ENCODE measurements at places on chromosomes 13 and 19. TPM values are rescaled to one million over a fixed set of nuclear protein-coding genes. Genes with fewer than 3 reads are reported as not detected.

- no peaks in the 10 kb centered on the region for H3K36me3 ChIP-seq
- peak; percentile 46 for DNase-seq
- no peak overlapping the region for H3K4me3 ChIP-seq
- H3K4me1 ChIP-seq = no peaks in the 10 kb centered on the region
- H3K27me3 ChIP-seq = peaks cover 21% of the 10 kb centered on the region
- H3K27ac ChIP-seq = no peak overlapping the region
These were observed 28.8 kb upstream of the TUBGCP3 start for GRCh38 chr13:112616586-112617362.

- no peak overlapping the region for H3K4me3 ChIP-seq
- DNase-seq = no peak
- H3K4me1 ChIP-seq = no peaks in the 10 kb centered on the region
- H3K27me3 ChIP-seq = peaks cover 43% of the 10 kb centered on the region
These were observed 193.9 kb downstream of the RBM26 start for GRCh38 chr13:79212064-79212619.

- peak overlapping the region; percentile 97 for H3K27ac ChIP-seq
- H3K4me3 ChIP-seq = peak overlapping the region; percentile 81
- H3K36me3 ChIP-seq = peaks cover 21% of the 10 kb centered on the region
- H3K27me3 ChIP-seq = peaks cover 45% of the 10 kb centered on the region
- peak; percentile 64 for DNase-seq
These were observed 111.9 kb downstream of the KCNRG start for GRCh38 chr13:50126993-50127725.

DNA sequence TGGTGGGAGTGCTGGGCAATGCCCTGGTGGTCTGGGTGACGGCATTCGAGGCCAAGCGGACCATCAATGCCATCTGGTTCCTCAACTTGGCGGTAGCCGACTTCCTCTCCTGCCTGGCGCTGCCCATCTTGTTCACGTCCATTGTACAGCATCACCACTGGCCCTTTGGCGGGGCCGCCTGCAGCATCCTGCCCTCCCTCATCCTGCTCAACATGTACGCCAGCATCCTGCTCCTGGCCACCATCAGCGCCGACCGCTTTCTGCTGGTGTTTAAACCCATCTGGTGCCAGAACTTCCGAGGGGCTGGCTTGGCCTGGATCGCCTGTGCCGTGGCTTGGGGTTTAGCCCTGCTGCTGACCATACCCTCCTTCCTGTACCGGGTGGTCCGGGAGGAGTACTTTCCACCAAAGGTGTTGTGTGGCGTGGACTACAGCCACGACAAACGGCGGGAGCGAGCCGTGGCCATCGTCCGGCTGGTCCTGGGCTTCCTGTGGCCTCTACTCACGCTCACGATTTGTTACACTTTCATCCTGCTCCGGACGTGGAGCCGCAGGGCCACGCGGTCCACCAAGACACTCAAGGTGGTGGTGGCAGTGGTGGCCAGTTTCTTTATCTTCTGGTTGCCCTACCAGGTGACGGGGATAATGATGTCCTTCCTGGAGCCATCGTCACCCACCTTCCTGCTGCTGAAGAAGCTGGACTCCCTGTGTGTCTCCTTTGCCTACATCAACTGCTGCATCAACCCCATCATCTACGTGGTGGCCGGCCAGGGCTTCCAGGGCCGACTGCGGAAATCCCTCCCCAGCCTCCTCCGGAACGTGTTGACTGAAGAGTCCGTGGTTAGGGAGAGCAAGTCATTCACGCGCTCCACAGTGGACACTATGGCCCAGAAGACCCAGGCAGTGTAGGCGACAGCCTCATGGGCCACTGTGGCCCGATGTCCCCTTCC lies 10.5 kb downstream of the C5AR1 start:
- H3K27ac ChIP-seq = no peak overlapping the region
- peaks cover 21% of the 10 kb centered on the region for H3K27me3 ChIP-seq
- no peak overlapping the region for H3K4me3 ChIP-seq
- no peak for DNase-seq
- no peaks in the 10 kb centered on the region for H3K36me3 ChIP-seq

DNA sequence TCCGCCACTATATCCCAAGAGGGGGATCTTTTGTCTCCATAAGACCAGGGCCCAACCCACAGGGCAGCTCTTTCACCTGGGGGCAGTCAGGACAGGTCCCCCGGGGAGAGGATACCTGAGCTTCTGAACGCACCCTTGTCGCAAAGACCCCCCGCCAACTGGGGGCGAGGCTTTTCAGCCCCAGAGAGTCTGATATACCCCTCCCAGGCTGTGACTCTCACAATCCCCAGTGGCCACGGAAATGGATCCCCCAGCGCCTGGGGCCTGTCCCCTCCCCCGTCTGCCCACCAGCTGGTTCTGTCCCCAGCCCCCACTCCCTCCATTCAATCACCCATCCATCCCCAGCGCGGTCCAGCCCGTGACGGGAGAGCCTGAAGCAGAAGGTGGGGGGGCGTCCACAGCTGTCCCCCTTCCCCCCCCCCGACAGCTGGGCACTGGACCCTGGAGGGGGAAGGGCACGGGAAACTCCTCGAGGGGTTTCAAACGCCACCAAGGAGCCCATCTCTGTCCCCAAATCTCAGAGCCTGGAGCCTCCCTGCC lies 823 bp downstream of the DOCK6 start:
- H3K4me1 ChIP-seq = peaks cover 6% of the 10 kb centered on the region
- peaks cover 56% of the 10 kb centered on the region for H3K27me3 ChIP-seq
- no peak overlapping the region for H3K27ac ChIP-seq
- H3K4me3 ChIP-seq = no peak overlapping the region

DNA sequence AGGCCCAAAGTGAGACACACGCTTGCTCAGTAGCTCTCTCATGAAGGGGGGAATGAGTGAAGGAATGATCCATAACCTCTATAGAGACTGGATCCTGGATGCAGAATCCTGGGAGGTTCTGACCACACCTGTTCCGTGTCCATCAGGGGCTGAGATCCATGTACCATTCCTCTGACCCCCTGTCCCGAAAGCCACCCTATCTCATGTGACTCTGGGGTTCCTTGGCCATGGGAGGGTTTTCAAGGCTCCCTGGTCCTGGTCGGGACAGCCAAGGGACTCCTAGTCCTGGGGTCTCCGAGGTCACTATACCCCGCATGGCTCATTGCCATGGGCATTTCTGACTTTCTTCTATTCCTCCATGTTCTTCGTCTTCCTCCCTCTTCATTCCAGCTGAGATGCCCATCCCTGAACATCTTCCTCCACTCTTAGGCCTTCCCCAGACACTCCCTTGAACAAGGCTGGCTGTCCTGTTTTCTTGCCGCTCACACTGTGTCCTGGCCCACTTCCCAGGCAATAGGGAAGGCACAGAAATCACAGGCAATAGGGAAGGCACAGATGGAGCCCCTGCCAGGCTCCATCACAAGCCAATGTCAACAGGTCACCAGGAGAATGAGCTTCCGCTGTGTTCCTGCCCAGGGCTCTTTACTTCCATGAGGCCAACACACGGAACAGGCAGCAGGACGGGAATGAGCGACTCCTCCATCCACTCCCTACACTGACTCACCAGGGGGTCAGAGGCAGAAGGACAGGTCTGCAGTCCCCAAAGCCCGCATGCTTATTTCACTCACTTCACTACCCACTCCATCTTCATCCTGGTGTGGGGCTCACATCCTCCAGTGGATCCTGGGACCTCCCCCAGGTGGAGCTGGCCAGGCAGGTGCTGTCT lies 3.2 kb downstream of the CEACAM5 start:
- peaks cover 4% of the 10 kb centered on the region for H3K4me1 ChIP-seq
- DNase-seq = no peak
- peaks cover 12% of the 10 kb centered on the region for H3K27me3 ChIP-seq
- no peaks in the 10 kb centered on the region for H3K36me3 ChIP-seq
- no peak overlapping the region for H3K4me3 ChIP-seq
- H3K27ac ChIP-seq = no peak overlapping the region

C13orf42 gene
- total RNA-seq = not detected

CDC42EP5 gene
- total RNA-seq = not detected
